ENCODE measurements at places on chromosomes 16 and 17.
A peak's percentile ranks its signal among the peaks of the same experiment; 100 is the strongest.

GRCh38 chr16:8806272-8806983 lies 8.8 kb downstream of the PMM2 start:
- DNase-seq, result no peak

GRCh38 chr17:45676695-45677094 lies 107.4 kb upstream of the CRHR1 start:
- no peak for DNase-seq

DNA sequence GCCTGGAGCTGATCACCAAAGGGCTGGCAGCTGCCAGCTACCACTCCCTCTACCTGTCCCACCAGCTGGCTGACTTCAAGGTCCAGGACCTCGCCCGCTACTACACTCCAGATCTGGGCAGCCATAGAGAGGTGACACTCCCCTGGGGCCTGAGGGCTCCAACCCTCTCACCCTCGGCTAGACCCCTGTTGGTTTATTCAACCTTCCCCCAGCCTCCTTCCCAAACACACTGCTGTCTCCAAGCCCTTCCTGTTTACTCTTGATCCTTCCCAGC lies 18.0 kb downstream of the ALOX12B start:
- peak; percentile 34 for DNase-seq

GRCh38 chr16:83023640-83024039 lies 396.9 kb downstream of the CDH13 start:
- no peak for DNase-seq

- no peak for DNase-seq
These were observed 165.6 kb upstream of the KCNJ16 start for GRCh38 chr17:69909389-69909788.

DNA sequence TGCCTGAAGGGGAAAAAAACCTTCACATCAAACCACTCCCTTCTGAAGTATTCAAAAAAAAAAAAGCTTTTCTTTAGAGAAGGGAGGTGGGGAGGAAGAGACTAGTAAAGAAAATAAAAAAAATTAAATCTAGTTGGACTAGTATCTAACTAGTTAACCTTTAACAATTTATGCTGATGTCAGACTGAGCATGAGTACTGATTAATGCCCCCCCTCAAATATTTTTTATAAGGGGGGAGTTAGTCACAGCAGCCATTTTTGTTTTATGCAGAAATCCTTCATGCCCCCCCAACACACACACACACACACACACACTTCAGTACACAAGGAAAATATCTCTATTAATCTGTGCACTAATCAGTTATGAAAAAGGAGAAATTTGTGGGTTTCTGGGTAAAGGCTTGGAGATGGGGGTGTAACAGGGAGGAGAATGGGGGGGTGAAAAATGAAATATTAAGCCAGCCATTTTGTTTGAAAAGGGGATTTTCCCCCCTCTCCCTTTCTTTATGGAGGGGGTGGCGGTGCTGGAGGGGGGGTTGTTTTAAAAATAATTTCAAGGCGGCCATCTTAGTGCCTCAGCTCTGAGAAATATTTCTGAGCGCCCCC lies 4.7 kb upstream of the CHD3 start:
- peak; percentile 45 for DNase-seq

DNA sequence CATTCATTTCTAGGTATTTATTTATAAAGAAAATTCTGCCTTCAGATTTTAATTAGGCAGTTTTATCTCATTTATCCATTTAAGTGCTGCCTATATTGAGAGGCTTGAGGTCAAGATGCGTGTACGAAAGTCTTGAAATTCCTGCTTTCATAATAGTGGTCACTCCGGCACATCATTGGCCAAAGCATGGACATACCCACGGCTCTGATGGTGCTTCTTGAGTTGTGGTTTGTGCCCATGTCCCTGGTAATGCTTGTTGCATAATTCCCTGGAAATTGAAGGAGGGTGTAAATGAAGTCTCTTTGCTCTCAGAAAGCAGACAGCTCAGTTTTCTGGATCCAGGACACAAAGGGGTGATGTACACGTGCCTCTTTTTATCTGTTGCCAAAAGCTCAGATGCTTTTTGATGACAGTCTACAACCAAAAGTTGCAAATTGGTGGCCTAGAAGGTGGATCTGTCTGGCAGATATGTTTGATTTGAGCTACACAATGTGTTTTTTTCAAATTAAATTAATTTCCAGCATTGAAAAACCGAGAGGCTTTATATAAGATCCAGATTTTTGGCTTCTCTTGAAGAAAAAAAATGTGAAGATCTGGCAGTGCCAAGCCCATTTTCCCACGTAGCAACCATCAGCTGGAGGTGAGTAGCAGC lies 94.4 kb downstream of the SHISA9 start:
- no peak for DNase-seq

DNA sequence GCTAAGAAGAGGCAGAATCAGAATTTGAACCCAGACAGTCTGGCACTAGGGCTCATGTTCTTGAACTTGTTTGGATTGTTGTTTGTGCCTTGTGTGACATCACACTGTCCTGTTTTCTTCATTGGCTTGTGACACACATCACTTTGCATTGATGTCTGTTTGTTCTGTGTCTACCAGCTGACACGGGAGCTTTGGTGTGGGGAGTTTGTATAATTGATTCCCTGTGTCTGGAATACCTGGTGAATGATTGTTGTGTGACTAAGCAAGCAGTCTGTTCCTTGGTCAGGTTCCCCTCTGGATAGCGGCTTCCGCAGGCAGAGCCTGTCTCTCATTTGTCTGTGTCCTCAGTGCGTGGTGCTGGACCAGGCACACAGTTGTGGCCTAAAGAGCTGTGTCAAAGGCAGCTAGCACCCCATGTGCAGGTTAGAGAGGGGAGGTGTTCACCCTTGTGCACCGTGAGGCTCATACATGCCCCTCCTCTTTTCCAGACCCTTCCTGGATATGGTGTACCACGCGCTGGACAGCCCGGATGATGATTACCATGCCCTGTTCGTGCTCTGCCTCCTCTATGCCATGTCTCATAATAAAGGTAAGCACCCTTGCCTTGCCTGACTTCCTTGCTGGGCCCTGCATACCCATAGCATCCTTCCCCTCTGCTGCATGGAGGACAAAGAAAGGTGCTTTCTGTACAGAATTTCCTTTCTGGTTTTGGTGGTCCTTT lies 80.1 kb downstream of the CLEC16A start:
- DNase-seq, result no peak

- DNase-seq, result peak; percentile 86
These were observed 187.7 kb downstream of the XYLT1 start for GRCh38 chr16:17283016-17283415.

GRCh38 chr17:78976907-78977680 lies 2.6 kb downstream of the LGALS3BP start:
- DNase-seq, result no peak

- no peak for DNase-seq
These were observed 152.9 kb upstream of the MYOCD start for GRCh38 chr17:12512694-12513355.

- DNase-seq, result no peak
These were observed 407.6 kb upstream of the PSMD7 start for GRCh38 chr16:73888840-73889490.

DNA sequence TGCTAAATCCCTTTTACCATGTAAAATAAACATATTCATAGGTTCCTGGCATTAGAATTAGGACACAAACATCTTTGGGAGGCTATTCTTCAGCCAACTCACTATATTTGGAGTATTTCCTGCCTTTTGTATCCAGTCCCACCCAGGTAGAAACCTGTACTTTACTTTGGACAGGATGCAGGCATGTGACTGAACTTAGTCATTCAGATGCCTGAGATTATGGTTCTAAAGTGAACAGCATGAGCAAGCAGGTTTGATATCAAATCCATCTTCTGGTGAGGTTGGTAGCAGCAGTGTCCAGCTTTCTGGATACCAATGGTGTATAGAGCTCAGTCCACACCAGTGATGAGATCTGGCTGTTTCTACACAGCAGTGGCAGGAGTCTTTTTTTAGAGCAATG lies 20.2 kb downstream of the CA10 start:
- DNase-seq, result no peak

DNA sequence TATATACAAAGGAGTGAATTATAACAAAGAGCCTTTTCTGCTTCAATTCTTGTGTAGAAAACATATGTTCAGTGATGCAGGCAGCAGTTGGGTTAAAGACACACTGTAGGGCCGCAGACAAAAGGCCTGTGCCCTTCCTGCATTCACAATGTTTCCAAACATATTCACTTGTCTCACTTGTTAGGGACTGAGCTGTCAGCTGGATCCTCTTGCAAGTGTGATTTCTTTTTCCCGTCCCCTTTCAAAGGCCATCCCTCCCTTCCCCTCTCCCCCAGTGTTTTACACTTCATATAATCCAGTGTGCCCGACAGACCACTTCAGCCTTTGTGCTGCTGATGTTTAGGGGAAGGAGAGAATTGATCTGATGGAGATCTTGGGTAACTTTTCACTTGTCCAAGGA lies 217.0 kb downstream of the FTO start:
- DNase-seq, result no peak

DNA sequence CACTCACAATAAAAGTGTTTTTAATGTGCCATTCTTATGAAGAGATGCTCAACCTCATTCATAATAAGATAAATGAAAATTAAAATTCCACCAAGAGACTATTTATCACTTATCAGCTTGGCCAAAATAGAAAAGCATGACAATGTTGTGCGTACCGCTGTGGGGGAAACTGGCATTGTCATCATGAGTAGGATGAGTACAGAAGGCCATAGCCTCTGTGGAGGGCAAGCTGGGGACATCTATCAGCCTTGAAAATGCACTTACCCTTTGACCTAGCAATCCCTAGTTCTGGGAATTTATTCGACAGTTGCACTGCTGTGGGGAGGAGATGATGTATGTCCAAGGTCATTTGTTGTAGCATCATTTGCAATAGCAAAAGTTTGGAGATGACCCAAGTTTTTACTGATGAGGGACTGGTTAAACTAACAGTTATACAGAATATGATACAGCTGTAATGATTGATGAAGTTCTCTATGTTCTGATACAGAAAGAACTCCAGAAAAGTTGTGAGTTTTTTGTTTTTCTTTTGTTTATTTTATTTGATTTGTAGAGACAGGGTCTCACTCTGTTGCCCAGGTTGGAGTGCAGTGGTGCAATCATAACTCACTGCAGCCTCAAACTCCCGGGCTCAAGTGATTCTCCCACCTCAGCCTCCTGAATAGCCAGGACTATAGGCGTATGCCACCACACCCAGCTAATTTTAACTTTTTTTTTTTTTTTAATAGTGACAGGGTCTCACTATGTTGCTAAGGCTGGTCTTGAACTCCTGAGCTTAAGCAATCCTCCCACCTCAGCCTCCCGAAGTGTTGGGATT lies 13.7 kb upstream of the PRKCB start:
- no peak for DNase-seq

GRCh38 chr16:83937922-83938885 lies 14.8 kb upstream of the OSGIN1 start:
- no peak for DNase-seq

- DNase-seq, result no peak
These were observed 992 bp downstream of the GDPD1 start for GRCh38 chr17:59221159-59221847.

- DNase-seq, result no peak
These were observed 30.1 kb downstream of the USP22 start for GRCh38 chr17:21012736-21013135.

GRCh38 chr16:68332411-68333121 lies 21.7 kb downstream of the PRMT7 start:
- DNase-seq, result no peak

DNA sequence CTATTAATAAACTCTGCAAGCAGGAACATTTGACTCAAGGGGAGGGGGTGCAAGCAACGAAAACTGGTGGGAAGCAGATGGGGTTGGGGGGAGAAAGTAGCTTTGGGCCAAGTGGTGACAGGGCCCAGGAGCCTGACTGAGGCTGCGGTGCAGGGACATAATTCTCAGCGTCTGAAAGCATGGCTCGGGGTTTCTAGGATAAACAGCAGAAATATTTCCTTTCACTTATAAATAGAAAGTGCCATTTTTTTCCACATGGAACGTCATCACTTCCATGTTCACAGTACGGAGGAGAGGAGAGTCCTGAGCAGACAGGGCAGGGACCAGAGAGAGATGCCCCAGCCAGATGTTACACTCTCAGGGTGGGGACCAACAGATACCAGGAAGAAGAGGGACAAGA lies 197.1 kb downstream of the ZFHX3 start:
- DNase-seq, result peak; percentile 28

- DNase-seq, result peak; percentile 9
These were observed at the start of gene SLC16A11 for GRCh38 chr17:7043497-7044198. TSS of gene SLC16A11 (minus strand) at chr17:7044092. CDS start at chr17:7043513, 579 bp downstream.

- no peak for DNase-seq
These were observed 1.4 kb upstream of the PMP22 start for GRCh38 chr17:15266325-15267125.

GRCh38 chr17:9475101-9475658 lies 100.4 kb downstream of the STX8 start:
- no peak for DNase-seq

- no peak for DNase-seq
These were observed 262.6 kb downstream of the PRKCA start for GRCh38 chr17:66564992-66565465.

DNA sequence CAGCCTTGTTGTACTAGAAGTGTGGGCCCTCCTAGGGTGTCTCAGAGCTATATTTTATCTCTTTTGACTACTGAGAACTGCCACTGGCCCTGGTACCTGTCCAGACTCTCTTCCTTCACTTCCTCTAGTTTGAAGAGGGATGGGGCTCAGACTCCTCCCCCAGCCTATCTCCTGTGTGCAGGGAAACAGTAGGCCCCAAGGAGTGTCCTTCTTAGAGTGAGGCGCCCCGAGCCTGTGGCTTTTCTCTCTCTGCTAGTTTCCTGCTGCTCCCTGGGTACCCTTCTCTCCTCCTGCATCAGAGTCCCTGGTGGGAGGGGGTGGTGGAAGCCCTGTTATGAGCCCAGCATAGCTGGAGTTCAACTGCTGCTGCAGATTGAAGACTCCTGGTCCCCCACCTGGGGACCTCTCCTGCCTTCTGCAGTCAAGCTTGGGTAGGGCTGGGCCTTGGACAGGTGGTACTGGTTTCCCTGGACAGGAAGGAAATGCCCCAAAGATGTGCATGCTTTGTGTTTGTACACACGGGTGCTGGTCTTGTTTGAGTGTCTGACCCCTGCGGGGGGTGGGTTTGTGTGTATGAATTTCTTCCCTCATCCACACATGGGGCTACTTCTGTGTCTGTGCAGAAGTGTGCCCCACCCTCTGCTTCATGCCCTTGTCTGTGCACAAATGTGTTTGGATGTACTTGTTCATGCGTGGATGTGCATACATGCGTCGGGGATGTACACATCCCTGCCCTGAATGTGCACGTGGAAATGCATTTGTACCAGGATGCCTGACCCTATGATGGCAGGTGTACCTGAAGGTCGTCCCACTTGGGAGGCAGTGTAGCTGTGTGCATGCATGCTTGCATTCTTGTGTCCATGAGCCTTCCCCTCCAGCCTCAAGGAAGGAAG lies 6.9 kb downstream of the RARA start:
- DNase-seq, result no peak

DNA sequence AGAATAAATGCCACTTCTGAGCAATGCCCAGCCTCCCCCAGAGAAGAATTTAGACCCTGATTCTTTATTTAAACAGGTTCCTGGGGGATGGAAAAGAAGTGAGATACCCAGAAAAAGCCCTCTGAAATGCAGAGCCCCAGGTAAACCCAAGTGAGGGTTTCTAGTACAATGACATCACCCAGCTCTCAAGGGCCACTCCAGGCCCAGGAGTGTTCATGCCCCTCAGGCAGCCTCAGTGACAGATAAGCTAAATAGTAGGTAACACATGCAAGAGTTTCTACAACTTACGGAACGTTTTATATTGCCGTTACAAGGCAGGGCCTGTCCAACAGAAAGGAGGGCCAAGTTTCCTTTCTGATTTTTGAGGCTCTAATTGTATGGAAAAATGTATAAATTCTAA lies 683.7 kb upstream of the SALL1 start:
- no peak for DNase-seq

Measured in NCI-H1694 (cell line).